ENCODE measurements at places on chromosomes 7 and 10. TPM values are rescaled to one million over a fixed set of nuclear protein-coding genes. Genes with fewer than 3 reads are reported as not detected.

Gene SUN3
- 0.22 TPM for total RNA-seq

Gene EBLN1
- not detected for total RNA-seq

Gene VSTM4
- not detected for total RNA-seq

Gene WNT8B
- not detected for total RNA-seq

Gene NPSR1
- not detected for total RNA-seq

Gene GRID2IP
- total RNA-seq = not detected

Gene LBX1
- not detected for total RNA-seq

Gene MASTL
- 6.1 TPM for total RNA-seq

Gene MBL2
- not detected for total RNA-seq

- no peak for DNase-seq
Measured at GRCh38 chr10:96416643-96417042, 57.8 kb upstream of the OPALIN start.

GRCh38 chr7:127666602-127667001, 14.6 kb downstream of the SND1 start:
- DNase-seq = no peak

DNA sequence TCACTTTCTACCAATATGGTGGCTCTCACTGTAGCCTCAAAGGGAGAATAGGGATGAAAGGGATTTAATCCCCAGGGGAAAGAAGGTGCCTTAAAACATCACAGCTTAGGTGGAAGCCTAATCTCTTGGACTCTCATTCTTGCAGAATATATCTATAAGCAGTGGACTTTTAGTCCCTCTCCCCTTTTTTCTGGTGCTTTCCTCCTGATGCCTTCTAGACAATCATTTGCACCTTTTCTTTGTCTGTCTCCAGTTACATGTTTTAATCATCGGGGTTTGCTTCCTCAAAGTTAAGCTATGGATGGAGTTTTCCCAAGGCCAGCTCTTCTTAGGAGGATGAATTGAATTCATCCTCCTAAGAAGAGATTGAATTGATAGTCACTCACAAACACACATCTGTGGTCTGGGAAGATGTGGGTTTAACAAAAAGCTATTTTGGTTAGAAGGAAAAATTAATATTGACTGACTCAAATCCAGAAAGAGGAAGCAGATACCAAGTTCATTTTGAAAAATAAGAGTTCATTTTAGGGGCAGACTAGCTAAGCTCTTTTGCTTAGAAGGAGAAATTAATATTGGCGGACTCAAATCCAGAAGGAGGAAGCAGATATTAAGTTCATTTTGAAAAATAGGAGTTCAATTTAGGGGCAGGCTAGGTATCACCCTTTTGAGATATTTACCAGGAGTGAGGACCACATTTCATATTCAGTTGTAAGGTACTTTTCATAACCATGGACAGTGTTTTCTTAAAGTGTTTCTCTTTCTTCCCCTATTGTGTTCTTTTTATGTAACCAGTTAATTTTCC, 35.2 kb upstream of the PLEKHS1 start:
- DNase-seq = no peak

DNA sequence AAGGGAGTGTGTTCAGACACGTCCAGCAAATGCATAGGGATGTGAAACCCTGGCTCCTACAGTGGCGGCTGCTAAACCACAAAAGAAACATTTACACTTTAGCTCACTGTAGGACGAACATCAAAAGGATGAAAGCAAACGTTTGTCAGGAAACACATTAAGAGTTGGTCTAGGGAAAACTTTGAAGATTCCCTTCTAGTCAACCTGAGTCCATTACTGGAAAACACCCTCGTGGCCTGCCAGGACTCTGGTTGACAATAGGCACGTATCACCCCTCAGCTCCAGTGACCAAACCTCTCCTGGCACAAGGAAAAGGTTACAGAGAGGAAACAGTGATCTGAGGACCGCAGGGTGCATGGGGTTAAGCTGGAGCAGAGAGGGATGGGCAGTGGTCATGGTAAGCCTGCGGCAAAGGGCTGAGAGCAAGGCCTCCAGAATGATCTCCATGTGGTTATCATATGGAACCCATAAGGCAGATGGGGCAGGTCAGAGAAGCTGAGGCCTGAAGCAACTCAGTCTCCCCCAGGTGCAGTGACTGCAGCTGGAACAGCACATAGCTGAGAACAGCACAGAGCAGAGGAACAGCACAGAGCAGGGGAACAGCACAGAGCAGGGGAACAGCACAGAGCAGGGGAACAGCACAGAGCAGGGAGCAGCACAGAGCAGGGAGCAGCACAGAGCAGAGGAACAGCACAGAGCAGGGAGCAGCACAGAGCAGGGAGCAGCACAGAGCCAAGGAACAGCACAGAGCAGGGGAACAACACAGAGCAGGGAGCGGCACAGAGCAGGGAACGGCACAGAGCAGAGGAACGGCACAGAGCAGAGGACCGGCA, 49.9 kb downstream of the CHST15 start:
- DNase-seq = no peak

- peak; percentile 57 for DNase-seq
Measured at GRCh38 chr7:96311967-96312366, 9.9 kb downstream of the SLC25A13 start.

DNA sequence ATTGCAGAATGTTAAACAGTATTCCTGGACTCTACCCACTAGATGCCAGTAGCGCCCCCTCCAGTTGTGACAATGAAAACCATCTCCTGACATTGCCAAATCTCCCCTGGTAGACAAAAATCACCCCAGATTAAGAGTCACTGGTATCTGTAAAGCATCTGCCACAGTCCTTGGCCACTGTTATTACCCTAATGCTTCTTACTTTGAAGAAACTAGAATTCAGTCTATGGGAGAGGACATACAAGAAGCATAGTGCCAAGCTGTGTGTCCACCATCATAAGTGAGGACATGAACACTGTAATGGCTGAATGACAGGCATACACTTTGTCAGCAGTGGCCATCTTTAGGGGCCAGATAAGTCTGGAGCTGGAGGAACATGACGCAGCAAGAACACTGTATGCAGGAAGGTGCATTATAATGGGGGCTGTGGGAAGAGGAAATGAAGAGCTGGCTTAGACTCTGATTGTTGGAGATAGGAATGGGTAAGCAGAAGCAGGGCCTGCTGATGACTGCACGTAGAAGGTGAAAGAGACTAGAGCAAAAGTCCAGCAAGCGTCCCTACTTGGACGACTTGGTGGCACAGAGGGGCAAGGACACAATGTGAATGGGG, 32.5 kb downstream of the CBX3 start:
- no peak for DNase-seq

GRCh38 chr10:119360181-119360921, 153.0 kb downstream of the GRK5 start:
- DNase-seq = no peak

DNA sequence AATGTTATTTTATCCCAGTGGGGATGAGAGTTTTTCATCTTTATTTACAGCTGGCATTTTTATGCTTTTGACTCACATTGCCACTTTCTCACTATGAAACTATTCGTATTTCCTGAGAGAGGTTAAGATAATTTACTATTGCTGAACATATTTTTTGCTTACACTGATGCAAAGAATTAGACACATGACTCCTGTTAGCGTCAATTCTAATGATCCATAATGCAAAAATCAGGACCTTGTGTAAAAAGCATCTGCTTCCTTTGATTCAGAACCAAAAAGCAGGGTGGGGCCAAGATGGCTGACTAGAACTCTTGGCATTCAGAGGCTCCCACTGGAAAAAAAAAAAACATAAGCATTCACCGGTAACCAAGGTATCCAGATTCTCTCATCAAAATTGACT, 464.8 kb downstream of the SEMA3D start:
- DNase-seq = no peak

- no peak for DNase-seq
Measured at GRCh38 chr7:157843336-157844140, 506.7 kb downstream of the DNAJB6 start.

DNA sequence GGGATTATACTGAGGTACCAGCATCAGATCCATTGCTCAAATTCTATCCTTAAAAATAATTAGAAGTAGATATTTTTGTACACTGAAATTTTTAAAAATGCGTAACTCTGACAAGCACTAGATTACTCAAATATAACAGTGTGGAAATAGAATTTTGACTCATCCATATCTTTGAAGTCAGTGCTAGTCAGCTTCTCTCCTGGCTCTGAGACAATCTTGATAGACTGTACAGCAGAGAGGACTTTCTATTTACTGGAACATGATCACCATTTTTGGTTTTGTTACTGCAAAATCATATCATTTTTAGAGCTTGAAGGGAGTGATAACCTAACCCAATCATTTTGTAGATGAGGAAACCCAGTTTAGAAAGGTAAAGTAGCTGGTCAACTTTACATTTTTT, 195.0 kb downstream of the MTERF1 start:
- peak; percentile 8 for DNase-seq

DNA sequence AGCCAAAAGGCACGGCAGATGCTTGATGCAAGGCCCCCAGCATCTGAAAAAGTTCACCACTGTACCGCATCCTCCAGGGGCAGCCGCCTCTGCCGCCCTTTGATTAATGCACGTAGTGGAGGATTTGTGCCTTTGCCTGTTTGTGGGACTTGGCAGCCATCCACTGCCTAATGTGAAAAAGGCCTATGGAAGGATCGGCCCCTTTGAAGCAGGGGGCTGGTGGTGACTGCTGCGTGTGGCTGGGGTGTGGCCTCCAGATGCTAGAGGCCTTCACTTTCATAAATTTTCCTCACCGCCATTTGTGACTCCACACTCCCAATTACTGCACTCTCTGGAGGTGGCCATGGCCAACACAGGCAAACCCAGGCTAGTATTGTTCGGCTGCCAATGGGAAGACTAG, 226.0 kb downstream of the BMPER start:
- no peak for DNase-seq

GRCh38 chr10:132480356-132480755, 57.2 kb upstream of the INPP5A start:
- peak; percentile 70 for DNase-seq

DNA sequence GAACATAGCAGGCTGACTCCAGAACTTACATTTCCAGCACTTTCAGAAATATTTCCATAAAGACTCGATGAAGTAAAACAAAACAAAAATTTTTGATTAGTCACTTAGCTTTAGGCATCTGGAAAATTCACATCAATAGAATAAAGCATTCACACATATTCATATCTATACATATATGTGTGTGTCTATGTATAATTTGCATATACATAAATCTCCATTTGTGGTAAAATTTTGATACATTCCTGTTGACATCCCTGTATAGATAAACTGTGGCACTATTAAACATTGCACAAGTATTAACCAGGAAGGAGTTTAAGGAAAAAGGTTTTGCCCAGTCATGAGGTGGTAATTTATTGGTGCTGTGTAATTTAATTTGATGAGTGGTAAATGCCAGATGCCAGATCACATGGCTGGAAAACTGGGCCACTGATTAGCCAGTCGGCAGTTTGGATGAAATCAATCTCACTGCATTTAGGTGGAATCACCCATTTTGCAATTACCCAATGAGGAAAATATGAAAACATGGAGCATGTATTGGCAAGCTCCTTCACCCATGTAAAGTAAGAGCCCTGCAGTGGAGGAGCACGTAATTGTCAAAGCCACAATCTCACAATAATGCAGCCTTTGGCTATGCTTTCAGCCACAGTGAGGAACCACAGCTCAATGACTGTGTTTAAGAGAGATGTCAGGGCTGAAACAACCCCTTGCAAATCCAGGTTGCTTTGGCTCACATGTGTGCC, 294.6 kb downstream of the RNLS start:
- no peak for DNase-seq

DNA sequence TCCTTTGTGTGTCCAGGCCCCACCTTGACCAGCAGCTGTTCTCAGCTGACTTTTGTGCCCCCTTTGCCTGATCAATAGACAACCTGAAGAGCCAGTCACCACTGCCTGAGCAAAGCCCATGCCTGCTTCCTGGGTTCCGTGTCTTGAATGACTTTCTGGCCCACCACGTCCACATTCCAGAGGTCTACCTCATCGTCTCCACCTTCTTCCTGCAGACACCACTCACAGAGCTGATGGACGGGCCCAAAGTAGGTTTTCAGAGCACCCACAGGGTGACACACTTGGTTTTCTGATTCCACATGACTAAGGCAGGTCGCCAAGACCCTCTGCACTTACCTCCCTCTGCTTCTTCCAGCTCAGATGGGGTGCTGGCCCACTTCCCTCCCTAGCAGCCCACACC, 126.8 kb downstream of the WDFY4 start:
- no peak for DNase-seq

GRCh38 chr7:2903682-2904162, 59.6 kb upstream of the GNA12 start:
- peak; percentile 10 for DNase-seq

DNA sequence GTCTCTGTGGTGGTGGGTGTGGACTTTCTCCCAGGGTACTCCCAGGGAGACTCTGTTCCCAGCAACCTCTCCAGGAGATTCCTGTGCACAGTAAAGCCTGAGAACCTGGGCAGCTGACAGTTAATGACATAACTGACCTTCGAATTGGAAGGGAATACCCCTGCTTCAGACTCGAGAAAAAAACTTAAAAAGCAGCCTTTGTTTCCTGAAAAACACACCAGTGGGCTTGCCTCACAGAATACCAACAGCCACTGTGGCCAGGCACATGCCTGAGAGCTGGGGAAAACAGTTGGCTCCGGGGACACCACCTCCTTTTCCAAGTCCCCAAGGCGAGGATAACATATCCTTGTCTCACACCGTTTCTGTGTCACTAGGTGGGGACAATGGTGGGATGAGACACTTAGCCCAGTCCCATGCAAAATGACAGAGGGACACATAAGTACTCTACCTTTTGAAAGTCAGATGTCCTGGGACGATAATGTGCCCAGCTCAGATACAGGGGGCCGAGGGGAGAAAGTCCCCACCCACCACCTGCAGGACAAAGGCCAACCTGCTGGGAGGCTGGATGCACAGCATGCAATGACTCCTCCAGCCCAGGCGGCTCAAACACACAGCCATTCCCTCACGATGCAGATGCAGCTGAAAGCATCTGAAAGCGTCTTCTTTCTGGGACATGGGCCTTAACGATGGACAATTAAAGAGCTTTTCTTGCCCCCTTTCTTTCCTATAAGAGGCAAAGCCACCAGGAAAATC, 65.6 kb downstream of the HIPK2 start:
- DNase-seq = no peak

GRCh38 chr10:86635402-86635801, 18.9 kb upstream of the OPN4 start:
- DNase-seq = no peak

GRCh38 chr7:72064916-72065315, 347.2 kb downstream of the CALN1 start:
- no peak for DNase-seq

DNA sequence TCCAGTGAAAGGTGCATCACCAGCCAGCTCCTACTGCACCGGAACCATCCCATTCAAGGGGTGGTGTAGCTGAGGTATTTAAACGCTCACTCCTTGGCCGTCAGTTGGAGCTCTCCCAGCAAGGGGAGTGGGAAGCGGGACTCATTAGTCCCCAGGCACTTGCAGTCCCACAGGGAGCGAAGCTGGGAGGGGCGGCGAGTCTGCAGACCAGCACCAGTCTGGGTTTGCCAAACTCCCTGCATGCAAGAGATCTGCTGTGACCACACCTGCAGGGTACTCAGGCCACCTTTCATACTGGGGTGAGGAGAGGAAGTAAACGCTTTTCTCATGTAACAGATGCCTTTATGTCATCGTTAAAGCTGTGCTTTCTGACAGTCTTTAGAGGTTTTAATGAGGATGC, 187.9 kb downstream of the PTPRN2 start:
- no peak for DNase-seq
